ENCODE measurements at places on chromosomes 12 and 14.
A peak's percentile ranks its signal among the peaks of the same experiment; 100 is the strongest.

GRCh38 chr12:111033281-111034082 is 113.1 kb upstream of the MYL2 start:
- DNase-seq = peak; percentile 77

DNA sequence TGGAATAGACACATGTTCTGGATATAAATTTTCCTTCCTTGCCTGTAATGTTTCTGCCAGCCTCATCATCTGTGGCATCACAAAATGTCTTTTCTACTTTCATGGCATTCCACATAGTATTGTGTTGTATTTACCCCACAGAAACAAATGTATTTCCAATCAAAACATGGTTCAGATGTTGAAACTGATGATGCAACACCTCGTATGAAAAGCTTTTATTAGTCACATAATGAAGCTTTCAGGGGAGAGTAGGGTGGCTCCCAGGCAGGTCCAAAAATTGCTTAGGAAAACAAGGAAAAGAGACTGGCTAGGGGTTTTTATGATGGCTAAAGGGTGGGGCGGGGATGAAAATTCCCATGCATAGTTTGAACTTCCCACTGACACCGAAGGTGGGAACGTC is 29.1 kb upstream of the ZNF641 start:
- no peak for DNase-seq

GRCh38 chr12:126747530-126748149 is 1519.3 kb upstream of the TMEM132C start:
- DNase-seq = peak; percentile 12

DNA sequence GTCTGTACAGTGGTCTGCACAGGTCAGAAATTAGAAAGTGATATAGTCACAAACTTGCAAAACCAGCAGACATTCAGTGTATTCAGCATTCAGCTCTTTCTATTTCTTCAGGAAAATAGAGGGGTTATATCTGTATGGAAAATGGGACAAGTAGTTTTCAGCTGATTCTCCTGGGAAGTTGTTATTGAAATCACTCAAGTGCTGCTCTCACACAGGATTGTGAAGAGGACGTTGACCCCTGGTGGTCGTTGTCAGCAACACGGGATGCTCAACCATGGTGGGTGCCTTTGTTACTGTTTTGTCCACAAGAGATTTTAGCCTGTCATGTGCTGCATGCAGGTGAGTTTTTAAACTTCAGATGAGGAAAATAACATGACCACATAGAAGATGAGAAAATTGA is 981.8 kb downstream of the TMEM121 start:
- no peak for DNase-seq

- no peak for DNase-seq
Observed at GRCh38 chr12:41014643-41015020, 173.5 kb upstream of the PDZRN4 start.

- DNase-seq = no peak
Observed at GRCh38 chr14:84087986-84088531, 1441.9 kb upstream of the FLRT2 start.

GRCh38 chr12:24944601-24944975 is 4.3 kb downstream of the BCAT1 start:
- no peak for DNase-seq

DNA sequence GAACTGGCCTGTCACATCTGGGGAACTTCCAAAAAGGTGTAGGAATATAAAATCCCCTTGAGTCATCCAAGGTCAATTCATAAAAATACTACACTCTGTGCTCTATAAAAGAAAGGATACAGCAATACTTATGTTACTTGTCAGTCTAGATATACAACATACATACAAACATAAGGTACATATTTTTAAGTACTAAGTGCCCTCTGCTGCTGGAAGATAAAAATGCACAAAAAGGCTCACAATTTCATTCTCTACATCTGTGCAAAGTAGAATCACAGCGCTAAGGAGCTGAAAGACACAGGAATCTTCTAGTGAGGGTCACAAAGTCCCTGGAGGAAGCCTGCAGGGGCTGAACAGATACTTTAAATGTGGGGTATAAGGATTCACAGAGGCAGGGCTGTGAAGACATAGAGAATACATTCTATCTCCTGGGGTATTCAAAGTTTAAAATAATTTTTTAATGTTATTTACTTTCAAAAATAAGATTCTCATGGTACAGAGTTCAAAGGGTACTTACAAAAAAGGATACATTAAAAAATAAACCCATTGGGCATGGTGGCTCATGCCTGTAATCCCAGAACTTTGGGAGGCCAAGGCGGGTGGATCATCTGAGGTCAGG is 10.2 kb upstream of the GOLGA5 start:
- no peak for DNase-seq

DNA sequence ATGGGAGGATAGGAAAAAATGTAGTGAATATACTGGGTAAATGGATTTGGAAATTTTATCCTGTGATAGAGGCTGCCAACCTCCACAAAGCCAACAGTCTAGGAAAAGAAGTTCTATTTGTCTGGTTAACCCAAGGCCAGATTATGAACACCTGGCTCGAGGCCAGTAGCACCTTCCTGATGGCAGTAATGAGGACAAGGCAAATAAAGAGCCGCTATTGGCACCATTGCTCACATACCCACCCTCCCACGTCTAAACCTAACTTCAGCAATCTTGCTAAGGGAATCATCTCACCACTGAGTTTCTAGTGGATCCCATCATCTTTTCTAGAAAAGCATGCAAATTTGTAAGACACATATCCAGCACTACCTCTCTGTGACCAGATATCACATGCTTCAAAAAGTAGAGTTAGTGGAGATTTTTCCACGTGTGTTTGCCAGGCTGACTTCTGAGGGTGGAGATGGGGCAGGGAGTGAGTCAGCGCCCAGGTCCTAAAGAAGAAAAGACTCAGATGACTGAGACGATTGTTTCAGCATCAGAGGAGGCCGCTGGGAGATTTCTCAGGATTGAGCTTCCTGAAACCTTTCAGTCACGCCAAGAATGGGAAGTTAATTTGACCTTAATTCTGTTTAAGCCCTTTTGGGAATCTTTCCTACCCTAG is 362.9 kb downstream of the EMP1 start:
- no peak for DNase-seq

DNA sequence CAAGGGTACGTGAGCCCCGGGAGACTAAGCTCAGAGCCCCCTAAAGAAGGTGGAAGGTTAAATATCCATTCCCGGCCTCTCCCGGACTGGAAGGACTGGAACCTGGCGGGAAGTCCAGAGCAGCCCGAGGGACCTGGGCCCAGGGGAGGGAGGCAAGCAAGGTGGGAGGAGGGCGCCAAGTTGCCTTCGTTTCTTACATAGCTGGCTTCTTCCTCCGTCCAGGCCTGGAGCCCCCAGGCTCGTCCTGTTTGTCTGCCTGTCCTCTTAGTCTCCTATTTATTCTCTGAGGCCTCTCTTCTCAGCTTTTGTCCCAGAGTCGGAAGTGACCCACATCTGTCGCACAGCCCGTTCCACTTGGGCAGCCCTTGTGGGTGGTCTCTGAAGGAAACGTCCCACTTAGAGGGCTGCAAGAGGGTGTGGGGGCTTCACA is 745 bp downstream of the PCK2 start:
- DNase-seq = no peak

DNA sequence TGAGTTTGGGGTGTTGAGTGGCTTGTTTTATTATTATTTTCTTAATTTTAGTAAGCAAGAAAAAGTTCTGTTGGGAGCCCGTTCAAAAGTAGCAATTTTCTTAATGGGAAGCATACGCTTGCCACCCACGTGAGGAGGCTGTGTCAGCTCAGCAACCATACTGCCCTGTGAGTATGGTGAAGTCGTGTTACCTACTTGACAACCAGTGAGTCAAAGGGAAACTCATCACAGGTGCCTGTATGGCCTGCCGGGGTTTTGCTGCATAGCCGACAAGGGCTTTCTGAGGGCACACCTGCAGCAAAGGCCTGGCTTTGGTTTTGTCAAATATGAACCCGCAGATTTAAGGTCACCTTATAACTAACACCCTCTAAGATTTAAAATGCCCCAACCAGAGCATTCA is 31.1 kb downstream of the PITPNM2 start:
- no peak for DNase-seq

GRCh38 chr14:22802860-22803686 is 12.2 kb downstream of the SLC7A7 start:
- no peak for DNase-seq

DNA sequence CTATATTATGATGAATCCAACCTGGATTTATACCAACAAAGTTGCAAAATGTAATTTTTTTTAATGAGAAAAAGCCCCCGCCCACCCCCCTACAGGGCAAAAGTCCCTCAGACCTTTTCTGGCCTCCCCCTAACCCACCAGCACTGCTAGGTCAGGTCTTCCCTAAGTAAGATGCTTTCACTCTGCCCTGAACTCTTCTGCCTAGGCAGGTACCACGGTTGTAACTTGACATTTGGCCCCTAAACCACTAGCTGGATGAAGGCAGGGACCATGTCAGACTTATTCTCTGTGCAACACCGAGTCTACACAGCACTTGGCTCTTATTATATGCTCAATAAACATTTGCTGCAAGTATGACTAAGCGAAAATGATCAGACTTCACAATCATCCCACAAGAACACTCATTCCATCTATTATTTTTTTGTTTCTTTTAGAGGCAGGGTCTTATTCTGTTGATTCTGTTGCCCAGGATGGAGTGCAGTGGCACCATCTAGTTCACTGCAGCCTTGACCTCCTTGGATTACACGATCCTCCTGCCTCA is 63.2 kb downstream of the SPRING1 start:
- no peak for DNase-seq

- DNase-seq = no peak
Observed at GRCh38 chr12:120090206-120090605, 26.3 kb downstream of the RAB35 start.

DNA sequence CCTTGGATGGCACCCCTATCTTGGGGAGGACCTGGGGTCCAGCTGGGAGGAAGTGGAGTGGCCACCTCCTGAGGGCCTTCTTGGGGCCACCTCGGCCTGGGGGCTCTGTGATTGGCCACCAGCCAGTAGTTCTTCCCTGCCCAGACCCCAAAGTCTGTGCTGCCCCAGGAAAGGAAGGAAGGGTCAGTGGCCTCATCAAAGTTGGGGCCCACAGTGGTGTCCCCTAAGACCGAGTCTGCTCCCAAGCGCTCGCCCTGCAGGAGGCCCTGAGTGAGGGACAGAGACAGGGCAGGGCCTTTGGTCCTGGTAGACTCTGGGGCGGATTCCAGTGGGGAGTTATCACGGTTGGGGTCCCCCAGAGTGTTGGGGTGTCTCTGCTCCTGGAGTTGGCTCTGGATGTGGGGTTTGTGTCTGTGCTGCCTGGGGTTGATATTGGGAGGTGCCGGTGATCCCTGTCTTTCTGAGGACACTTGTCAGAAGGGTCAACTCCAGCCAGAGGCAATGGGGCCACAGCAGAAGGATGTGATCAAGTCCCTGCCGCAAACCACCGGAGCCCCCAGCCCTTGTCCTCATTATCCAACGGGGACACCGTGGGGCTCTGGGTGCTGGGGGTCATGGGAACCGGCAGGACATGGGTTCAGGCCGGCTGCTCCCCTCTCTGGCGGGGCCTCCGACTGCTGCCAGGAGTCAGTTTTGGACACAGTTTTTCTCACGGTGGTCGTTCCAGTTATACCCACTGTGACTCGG is 364.3 kb downstream of the TMEM121 start:
- DNase-seq = peak; percentile 3

- DNase-seq = no peak
Observed at GRCh38 chr12:57657744-57658143, 24.7 kb upstream of the B4GALNT1 start.

GRCh38 chr14:66610154-66610563 is 102.2 kb downstream of the GPHN start:
- no peak for DNase-seq

GRCh38 chr12:8996682-8997405 is 7.5 kb downstream of the KLRG1 start:
- DNase-seq = no peak

- DNase-seq = no peak
Observed at GRCh38 chr14:69331206-69331605, 66.9 kb downstream of the ERH start.

DNA sequence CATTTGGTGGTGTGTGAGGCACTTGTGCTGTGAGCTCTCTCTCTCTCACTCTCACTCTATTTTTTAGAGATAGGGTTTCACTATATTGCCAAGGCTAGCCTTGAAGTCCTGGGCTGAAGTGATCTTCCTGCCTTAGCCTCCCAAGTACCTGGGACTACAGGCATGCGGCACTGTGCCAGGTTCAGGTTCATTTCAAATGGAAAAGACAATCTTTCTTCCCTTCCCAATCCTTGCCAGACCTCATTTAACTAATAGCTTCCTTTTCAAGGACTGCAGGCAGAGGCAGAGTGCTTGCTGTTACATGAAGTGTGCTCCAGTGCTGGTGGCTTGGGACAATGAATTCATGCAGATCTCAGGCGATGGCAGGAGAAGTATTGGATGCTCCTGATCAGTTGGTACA is 73.2 kb upstream of the BICD1 start:
- DNase-seq = no peak

DNA sequence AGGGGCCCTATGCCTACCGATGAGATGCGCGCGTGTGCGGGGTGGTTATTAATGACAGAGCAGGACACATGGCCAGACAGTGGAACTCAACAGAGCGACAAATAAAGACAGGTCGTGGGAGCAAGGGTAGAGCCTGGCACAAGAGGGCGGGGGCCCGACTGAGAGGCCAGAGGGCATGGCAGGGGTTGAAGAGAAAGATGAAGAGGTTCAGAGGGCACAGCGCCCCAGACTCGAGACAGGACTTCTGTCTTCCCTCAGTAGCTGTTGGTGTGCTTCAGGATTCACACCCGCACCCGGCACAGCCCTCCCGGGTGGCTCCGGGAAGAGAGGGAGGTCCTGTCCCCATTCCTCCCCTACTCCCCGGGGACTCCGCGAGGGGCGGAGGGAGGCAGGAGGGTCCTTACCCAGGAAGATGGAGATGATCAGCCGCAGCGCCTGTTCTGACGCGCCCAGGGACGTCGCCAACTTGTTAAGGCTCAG is 366 bp downstream of the LPCAT3 start:
- no peak for DNase-seq

- no peak for DNase-seq
Observed at GRCh38 chr14:21520767-21521166, 5.4 kb downstream of the SALL2 start.

GRCh38 chr14:79482825-79483224 is 728.5 kb downstream of the DIO2 start:
- DNase-seq = no peak

DNA sequence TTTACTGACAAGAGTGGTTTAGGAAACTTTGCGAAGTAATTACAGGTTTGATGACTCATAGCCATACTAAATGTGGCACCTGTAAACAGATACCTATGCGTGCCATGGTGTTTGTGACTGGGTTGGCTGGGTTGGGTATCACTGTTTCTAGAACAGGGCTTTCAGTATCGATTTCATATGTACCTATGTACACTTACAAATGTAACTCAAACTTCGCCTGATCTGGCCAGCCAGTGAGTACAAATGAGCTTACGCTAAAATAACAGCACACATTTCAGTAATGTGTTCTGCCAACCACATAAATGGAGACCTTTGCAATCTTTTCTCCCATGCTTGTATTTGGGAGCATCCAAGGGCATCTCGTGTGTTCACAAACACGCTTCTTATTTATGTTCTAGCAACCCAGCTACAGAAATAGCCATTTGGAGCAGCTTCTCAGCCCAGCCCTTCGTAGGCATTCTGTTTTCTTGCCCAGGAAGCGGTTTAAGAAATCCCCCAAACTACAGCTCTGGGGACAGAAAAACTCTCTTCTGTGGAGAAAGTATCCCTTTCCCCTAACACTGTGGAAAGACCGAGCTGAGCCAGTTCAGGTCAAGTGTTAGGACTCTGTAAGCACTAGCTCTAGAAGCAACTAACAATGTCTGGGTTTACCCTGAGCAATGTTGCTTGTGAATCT is 42.3 kb upstream of the MDM1 start:
- DNase-seq = no peak

Data from WTC11 (cell line).